ENCODE measurements at places on chromosomes 2 and 18.
A peak's percentile ranks its signal among the peaks of the same experiment; 100 is the strongest.

- DNase-seq = no peak
Observed at GRCh38 chr2:196917802-196918201, 8.7 kb downstream of the PGAP1 start.

DNA sequence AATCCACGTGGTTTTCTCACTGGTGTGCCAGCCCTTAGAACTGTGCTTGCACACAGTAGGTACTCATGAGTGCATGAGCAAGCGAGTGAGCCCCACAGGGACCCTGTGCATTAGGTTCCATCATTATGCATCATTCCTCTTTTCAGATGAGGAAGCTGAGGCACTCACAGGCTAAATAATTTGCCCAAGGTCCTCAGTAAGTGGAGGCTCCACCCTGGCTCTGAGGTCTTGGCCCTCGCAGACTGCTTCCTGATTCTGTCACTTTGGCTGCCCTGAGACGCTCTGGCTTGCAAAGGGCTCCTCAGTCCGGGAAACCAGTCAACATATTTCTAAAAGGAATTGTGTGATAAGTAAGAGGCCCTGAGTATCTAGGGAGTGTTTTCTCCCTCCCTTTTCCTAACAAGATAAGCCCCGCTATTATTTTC is 71.7 kb downstream of the IL1R2 start:
- no peak for DNase-seq

DNA sequence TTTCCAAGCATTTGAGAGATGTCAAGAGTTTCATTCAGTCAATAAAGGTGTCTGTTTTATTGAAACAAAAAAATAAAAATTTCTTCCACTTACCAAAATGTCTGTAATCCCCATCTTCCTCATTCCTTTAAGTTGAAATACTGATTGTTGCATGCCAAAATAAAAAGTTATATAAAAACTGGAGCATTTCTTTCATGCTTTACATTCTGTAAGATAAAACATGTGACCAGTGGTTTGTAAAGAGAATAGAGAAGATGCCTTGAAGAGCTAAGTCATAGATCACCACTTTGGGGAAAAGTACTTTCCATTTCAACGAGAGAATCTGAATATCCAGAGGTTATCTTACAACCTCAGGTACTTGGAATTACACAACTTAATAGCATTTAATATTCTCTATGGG is 35.9 kb upstream of the MYO1B start:
- no peak for DNase-seq

DNA sequence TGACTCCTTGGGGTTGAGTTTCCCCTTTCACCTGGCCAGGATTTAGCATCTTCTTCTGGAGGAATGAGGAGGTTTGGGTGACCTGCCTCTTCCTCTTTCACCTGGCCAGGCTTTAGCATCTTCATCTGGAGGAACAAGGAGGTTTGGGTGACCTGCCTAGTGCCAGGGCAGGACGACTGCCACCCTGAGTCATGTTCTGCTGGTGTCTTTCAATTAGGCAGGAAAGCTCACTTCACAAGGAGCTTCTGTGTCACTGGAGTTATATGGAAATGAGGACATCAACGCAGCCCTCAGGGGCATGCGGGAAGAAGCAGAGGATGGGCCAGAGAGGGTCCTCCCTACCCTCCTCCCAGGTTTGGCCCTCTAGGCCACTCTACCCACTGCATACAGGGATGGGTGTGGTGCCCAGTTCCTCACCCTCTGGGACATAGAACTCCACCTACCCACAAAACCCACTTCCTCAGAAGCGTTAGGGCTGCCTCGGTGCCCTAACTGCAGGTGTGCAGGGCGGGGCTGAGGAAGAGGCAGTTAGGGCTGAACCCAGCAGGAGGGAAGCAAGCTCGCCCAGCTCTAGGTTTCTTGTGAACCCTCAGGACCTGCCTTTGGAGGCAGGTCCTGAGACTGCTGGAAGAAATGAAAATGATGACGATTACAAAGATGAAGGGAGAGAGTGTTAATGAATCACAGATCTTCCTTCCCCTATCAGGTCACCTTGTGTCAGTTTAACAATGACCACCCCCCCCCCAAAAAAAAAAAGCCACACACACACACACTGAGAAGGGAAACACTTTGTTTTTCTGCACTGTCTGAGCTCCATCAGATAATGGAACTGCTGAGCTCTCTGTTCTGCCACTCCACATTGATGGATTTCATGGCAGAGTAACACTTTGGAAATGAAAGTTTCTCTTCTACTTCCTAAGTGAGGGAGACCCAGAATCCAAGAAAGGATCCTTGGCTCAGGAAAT is 71.0 kb downstream of the ARL4C start:
- no peak for DNase-seq

DNA sequence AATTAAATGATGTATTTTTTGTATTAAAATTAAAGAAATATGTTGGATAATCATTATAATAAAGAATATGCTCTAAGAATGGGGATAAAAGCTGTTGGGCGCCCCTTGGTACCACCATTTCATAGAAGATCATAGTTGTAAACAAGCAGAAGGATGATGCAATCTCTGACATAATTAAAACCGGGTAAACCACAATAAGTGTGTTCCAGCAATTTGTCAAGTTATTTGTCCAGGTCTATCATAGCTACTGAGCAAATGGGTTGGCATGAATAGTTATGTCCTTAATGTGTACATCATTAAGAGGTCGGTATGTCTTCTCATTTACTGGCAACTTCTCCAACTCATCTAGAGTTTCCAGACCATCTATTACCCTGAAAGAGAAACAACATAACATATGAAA is 6.7 kb upstream of the CLK1 start:
- DNase-seq = no peak

GRCh38 chr2:204840504-204840903 is 295.2 kb downstream of the PARD3B start:
- no peak for DNase-seq

DNA sequence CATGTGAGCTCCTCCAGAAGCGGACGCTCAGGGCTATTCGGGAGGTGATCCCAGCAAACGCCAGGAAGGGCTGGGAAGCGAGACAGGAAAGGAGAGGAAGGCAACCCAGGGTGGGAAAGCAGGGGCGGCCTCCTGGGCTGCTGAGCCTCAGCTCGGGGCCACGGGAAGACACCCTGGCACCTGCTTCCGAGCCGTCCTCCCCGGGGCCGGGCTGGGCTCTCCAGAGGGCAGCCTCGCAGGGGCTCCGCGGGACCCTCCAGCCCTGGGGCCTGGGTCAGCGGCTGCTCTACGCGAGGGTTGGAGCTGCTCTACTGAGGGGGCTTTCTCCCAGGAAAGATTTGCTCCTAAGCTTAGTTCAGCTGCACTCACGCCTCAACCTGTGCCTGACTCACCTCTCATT is 34.0 kb downstream of the TIMM21 start:
- no peak for DNase-seq

- no peak for DNase-seq
Observed at GRCh38 chr2:224952936-224953657, 89.2 kb downstream of the DOCK10 start.

DNA sequence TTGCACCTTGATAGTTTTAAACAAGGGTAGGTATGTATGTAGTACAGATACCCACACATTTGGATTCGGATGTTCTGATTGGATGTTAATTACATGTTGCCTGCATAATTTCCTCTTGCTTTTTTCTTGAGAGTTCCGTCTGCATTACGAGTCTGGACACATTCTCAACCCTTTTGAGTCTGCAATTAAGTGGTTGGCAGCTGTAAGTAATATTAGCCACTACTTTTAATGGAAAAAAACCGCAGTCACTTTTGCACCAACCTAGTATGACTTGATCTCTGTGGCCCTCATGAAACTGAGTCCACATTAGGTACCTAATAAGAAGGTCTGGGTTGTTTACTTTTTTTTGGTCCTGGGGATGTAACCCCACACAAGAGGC is 217.3 kb downstream of the VAPA start:
- DNase-seq = no peak

- DNase-seq = no peak
Observed at GRCh38 chr2:60794271-60794863, 38.3 kb downstream of the PAPOLG start.

GRCh38 chr18:76977684-76978232 is 154.8 kb downstream of the MBP start:
- peak; percentile 32 for DNase-seq

GRCh38 chr2:187549951-187550555 is 4.2 kb downstream of the TFPI start:
- no peak for DNase-seq

DNA sequence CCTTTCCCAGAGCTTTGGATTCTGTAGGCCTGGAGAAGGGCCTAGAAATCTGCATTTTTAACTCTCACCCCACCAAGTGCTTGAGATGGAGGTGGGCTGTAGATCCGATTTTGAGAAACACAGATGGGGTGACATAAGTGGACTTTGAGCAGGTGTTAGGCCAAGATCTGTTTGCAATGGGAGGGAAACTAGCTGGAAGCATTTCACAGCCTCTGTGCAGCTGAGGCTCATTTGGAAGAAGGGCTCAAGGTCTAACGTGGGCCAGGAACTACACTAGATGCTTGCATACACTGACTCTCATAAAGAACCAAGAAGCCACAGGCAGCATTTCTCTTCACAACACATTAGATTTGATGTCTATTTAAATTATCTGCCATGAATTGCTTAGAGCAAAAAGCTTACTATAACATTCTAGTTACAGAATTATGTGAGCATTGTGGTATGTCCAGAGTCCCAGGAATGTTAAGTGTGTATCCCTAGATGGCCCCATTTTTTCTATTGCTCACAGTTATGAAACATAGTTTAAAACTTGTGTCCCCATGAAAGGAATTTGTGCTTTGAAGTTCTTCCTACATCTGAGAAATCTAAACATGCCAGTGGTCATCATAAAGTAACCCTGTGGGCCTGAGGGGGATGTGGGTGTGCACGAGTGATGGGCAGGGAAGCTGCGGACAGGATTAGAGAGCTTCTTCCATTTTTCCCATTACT is 77.2 kb downstream of the CD28 start:
- no peak for DNase-seq

DNA sequence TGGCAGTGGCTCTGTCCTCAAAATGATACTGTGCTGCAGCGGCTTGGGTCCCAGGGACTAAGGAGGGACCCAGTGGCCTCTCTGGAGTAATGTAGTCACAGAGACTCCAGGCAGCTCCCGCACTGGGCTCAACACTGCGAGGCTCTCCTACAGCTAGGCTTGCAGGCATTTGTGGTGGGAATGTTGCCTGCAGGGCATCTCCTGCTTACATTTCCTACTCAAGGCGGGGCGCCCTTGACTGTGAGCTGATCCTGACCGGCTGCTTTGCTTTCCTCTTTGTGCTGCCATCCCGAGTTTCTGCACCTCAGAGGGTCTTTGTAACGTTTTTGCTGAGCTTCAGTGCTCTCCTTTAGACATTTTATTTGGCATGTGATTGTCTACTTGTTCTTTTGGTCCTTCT is 177.4 kb upstream of the FN1 start:
- DNase-seq = no peak

DNA sequence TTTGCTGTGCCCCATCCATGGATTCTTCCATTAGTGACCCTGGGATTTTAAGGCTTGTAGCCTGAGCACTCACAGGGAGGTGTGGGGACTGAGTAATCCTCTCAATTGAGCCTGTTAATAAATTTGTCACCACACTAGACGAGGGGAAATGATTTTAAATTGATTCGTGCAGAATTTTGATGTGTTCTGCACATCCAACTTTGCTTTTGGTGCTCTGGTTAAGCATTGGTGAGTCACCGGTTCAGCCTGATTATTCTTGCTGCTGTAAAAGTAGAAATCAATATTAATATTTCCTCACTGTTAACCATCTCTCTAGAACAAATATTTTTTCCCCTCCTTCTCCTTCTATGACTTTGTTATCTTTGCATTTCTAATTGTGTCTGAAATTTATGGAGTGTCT is 482.0 kb downstream of the TSN start:
- no peak for DNase-seq

DNA sequence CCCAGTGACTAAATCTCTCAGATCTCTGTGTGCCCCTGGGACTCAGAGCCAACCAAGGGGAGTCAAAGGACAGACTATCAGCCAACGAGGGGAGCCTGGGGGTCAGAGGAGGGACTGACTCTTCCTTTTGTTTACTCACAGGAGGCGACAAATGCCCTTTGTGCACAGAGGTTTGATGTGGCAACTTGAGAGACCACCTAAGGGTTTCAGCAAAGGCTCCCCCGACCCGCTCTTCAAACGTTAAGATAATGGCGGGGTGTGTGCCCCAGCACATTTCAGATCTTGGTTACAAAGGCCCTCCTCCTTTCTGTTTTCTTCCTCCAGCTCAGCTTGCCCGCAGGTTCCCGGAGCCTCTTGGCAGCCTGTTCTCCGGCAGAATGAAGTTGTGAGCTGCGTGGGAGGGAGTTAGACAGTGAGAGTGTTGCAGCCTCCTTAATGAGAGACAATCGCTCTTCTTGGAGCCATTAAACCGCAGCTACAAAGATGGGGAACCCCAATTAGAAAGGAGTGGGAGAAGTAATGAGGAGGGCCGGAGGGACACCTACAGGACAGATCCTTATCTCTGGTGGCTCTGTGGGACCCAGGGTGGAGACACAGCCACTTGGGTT is 76.2 kb downstream of the KIAA2012 start:
- DNase-seq = no peak

- no peak for DNase-seq
Observed at GRCh38 chr2:25043241-25043867, 1.5 kb downstream of the EFR3B start.

DNA sequence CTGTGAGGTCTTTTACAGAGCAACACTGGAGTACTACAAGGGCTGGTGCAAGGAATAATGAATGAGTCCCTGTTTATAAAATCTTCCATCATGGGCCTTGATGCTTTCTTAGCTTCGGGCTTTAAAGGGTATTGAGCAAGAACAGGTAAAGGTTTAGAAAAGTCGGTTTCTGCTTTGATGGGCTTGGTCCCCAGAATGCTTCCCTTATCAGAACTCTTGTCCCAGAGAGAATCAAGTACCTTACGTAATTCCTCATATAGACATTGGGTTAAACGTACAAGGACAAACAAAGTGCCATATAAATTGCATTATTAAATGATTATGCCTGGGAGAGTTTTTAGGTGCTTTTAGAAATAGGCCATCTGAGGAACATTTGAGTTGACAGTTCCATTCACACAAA is 24.5 kb upstream of the REV1 start:
- no peak for DNase-seq

DNA sequence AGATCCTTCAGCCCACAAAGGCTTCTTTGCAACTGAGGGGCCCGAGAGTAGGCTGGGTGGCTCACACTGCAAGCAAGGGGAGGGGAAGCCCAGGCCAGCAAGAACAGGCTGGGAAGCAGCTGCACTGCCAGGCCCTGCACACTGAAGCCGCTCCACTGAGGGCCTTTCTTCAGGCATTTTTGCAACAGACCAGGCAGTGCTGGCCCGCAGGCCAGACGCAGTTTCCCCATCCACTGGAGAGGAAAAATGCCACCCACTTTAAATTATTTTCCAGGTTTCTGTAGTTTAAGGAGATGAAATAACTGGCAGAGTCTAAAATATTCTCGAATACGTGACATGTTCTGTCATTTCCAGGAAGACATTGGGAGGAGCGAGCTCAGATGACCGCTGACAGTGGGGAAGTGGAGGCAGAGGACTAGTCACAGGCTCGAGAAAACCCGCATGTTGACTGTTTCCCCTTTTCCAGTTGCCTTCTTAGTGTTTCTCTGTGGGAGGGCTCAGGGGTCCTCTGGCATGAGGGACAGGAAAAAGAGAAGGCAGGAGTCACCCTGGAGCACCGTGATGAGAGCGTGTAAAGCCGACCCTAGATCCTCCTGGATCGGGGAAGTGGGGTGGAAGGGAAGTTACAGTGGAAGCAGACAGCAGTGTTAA is 53.3 kb upstream of the B3GNT7 start:
- DNase-seq = no peak

GRCh38 chr2:200810998-200811332 is 745 bp upstream of the BZW1 start:
- no peak for DNase-seq

- DNase-seq = no peak
Observed at GRCh38 chr2:146952696-146953095, 892.1 kb upstream of the ACVR2A start.

GRCh38 chr2:241598061-241598460 is 38.9 kb downstream of the THAP4 start:
- DNase-seq = no peak

Measured in COR-L47 (cell line).